ENCODE measurements at places on chromosomes 16 and 17. TPM values are rescaled to one million over a fixed set of nuclear protein-coding genes. Genes with fewer than 3 reads are reported as not detected.

The KIAA0513 gene
- total RNA-seq = 13.8 TPM

The MYH2 gene
- not detected for total RNA-seq

The GFER gene
- 8.1 TPM for total RNA-seq

The SMTNL2 gene
- 0.72 TPM for total RNA-seq

The MT1A gene
- total RNA-seq = not detected

The CARD14 gene
- total RNA-seq = not detected

The SCIMP gene
- total RNA-seq = not detected

The PER1 gene
- total RNA-seq = 8.3 TPM

The EXOC7 gene
- 92.7 TPM for total RNA-seq

The HOXB4 gene
- total RNA-seq = 4.6 TPM

The BAHCC1 gene
- total RNA-seq = 12.4 TPM

The DPEP3 gene
- total RNA-seq = not detected

The TNS4 gene
- total RNA-seq = not detected

The ITGB3 gene
- total RNA-seq = 38.3 TPM

The JPH3 gene
- 0.03 TPM for total RNA-seq

The STAC2 gene
- 2.1 TPM for total RNA-seq

The ACE gene
- total RNA-seq = 3.5 TPM

Measured in smooth muscle cell of the pulmonary artery (primary cell).